ENCODE measurements at places on chromosomes 3 and 15.

- peak; percentile 84 for DNase-seq
Measured at GRCh38 chr15:64865998-64866520, 24.3 kb downstream of the PLEKHO2 start.

GRCh38 chr3:17094551-17094950 is 209.8 kb downstream of the PLCL2 start:
- DNase-seq: peak; percentile 77

DNA sequence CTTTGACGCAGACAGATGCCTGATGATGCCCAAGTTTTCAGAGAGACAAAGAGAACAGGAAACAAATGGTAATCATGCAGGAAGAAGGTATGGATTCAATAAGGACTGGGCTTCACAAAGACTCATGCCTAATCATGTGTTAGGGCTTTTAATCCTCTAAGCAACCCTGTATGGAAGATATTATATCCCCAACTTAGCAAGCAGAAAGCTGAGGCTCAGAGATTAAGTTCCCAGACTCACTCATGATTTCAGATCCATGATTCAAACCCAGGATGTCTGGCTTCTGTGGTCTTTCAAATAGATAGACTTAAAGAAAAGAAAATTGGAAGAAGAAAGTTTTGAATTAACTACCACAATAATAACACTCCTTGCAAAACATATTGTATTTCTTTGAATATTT is 4.1 kb upstream of the CLASP2 start:
- no peak for DNase-seq

GRCh38 chr3:177013681-177014280 is 183.5 kb downstream of the TBL1XR1 start:
- peak; percentile 32 for DNase-seq

- no peak for DNase-seq
Measured at GRCh38 chr3:12964711-12965612, 108.3 kb downstream of the IQSEC1 start.

DNA sequence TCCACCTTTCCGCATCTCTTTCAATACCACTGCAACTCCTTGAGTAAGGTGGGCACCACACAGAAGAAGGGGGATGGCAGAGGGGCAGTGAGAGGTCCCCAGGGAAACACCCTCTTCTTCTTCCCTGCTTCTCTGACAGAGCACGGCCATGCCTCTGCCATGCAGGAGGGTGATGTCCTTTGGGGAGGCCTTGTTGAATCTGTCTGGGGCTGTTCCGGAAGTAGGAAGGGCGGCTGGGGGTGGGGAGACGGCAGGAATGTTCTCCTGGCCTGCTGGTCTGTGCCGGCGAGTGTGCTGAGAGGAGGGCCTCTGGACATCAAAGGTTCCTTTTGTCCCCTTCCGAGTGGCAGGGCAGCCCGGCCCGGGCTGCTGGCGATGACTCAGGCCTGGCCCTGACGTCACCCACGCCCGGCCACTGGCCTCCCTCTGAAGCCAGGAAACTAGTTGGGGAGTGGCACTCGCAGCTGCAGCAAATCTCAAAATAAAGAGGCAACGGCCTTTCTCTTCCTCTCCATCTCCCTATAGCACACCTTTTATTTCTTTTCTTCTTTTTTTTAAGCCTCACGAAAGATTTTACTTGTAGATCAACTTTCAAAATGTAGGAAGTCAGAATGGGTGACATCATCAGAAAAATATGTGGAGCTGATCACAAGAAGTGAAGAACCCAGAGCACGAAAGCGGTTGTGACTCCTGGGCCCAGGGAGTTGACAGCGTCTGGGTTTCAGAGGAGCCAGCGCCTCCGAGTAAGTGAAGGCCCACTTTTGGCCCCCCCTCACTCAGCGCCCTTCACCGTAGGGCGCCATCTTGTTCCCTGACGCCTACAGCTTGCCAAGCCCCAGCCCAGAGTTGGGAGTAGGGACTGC is at the start of gene ZBTB38:
Gene ZBTB38, plus strand, starts transcription at position 443 of the 863 bp plus-strand sequence. CDS start 73,885 bp downstream, outside the sequence.
- peak; percentile 96 for DNase-seq

- no peak for DNase-seq
Measured at GRCh38 chr3:59817511-59817910, 767.7 kb upstream of the CFAP20DC start.

GRCh38 chr3:10470120-10471053 is 35.0 kb downstream of the ATP2B2 start:
- DNase-seq: peak; percentile 65

- DNase-seq: no peak
Measured at GRCh38 chr3:171556574-171557145, 96.5 kb upstream of the TNIK start.

- DNase-seq: no peak
Measured at GRCh38 chr3:57154470-57155309, 10.5 kb downstream of the IL17RD start.

DNA sequence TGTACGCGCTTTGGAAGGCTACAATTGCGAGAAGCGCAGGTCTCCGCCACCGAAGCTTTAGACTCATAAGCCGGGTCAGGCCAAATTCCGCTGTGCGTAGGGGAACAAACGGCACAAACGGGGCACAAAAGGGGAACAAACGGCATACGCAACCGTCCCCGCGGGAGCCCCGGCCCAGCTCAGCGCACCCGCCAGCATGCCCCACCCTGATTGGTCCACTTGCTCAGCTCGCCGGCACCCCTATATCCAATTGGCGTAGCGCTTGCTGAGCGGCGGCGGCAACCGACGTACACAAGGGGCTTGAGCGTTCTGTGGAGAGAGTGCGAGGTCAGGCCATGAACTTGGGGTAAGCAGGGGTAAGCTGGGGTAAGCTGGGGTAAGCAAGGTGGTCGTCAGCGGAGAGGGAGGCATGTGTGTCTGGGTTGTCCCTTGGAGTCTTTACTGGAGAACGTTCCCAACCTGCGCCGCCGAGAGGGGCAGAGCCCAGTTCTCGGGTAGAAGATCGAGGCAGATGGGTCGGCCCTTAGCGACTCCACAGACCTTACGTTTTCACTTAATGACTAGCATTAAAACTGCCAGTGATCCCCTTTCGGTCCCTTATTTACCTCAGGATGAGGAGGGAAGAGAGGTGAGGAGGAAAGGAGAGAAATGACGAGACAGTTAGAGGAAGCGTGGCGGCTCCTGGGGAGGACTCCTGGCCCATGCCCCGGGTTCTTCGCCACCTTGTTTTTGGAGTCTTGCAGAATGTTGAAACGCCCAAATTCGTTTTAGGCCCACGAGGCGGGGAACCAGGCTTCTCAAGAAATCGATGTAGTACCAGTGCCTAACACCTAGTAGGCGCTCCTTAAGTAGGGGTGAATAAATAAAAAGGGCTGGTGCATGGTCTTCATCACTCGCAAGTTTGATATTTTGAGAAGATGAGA is at the start of gene CCDC66:
Gene CCDC66, plus strand, starts transcription at position 268 of the 923 bp plus-strand sequence. Its CDS starts 68 bp downstream, at position 336.
- peak; percentile 96 for DNase-seq

- no peak for DNase-seq
Measured at GRCh38 chr3:122770521-122771202, 23.0 kb downstream of the HSPBAP1 start.

- peak; percentile 45 for DNase-seq
Measured at GRCh38 chr3:172329070-172329469, 119.2 kb downstream of the GHSR start.

DNA sequence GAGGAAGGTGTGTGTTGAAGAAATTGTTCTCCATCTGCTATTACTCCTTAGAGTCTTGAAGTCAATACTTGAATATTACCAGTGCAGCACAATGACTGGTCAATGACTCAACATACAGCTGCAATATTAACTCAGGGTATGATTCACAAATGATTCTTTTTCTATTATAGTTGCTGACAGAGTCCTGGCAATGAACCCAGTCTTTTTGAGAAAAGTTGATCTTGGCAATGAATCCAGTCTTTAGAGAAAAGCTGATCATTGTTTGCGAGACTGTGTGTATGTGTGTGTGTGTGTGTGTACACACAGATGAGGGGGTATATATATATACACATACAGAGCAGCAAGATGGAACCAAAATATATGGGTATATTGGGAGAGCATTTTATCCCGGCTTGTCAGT is 315.1 kb downstream of the ZNF385D start:
- no peak for DNase-seq

- DNase-seq: peak; percentile 76
Measured at GRCh38 chr3:186596568-186597287, 16.1 kb upstream of the AHSG start.
